ENCODE measurements at places on chromosomes 7 and 10.
A peak's percentile ranks its signal among the peaks of the same experiment; 100 is the strongest.

DNA sequence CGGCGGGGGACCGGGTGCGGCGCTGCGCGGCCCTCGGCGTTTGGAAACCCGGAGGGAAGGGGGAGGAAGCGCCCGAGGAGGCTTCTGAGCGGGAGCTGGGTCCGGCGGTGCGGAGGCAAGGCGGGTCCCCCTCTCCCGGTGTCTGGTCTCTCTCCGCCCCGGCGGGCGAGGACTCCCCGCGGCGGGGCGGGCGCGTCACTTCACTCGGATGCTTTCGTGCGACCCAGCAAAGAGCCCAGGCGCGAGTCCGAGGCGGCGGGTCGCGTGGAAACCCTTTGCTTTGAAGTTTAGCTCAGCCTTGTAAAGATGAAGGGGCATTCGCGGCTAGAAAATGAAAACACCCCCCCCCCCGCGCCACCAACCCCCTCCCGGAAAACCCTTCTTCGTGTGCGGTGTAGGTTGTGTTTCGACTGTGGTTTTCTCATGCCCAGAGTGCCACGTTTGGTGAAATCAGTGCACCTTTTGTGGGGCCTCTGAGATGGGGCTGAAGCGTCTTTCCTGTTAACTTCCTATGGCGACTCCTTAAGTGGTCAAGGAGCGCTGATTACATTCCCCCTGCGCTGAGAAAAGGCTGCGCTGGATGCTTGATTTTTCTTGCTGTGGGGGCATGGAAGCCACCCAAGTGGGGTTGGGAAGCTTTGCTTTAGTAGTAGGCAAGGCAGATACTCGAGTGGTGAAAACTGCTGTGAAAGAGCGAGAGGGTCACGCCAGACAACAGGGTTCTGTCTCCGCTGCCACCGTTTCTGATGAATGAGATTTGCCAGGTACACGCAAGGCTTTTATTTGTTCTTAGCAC lies 876 bp downstream of the GNAI1 start:
- DNase-seq, result peak; percentile 76

GRCh38 chr10:80503584-80504157 lies 34.0 kb upstream of the SH2D4B start:
- no peak for DNase-seq

GRCh38 chr10:56624082-56624481 lies 263.0 kb upstream of the ZWINT start:
- DNase-seq, result no peak

DNA sequence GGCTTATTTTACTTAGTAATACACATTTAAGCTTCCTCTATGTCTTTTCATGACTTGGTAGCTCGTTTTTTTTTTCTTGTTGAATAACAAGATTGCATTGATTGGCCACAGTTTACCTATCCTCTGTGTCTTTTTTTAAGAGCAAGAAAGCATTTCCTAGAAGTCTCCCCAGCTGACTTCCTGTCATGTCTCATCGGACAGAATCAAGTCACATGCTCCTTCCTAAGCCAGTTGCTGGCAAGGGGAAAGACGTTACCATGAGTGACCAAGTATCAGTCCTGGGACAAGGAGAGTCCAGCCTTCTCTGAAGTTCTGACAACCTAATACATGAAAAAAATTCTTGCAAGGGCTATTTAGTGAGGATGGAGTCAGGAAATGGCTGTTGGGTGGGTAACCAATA lies 24.9 kb upstream of the SFRP5 start:
- no peak for DNase-seq

DNA sequence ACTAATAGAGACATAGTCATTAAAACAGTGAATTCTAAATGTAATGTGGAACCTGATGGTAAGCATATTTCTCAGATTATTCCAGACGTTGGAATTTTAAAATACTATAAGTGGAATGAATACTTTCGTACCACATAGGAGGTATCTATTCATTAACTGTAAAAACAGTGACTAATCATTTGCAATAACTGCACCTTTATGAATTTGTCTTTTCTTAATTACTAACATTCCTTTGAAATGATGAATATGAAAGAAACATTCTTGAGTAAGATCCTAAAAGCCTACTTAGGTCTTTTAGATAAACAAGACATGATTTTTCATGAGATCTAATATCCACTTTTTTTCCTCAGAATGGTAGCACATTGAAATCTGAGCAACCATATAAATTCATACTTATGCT lies 549.0 kb upstream of the LRRN3 start:
- DNase-seq, result no peak

DNA sequence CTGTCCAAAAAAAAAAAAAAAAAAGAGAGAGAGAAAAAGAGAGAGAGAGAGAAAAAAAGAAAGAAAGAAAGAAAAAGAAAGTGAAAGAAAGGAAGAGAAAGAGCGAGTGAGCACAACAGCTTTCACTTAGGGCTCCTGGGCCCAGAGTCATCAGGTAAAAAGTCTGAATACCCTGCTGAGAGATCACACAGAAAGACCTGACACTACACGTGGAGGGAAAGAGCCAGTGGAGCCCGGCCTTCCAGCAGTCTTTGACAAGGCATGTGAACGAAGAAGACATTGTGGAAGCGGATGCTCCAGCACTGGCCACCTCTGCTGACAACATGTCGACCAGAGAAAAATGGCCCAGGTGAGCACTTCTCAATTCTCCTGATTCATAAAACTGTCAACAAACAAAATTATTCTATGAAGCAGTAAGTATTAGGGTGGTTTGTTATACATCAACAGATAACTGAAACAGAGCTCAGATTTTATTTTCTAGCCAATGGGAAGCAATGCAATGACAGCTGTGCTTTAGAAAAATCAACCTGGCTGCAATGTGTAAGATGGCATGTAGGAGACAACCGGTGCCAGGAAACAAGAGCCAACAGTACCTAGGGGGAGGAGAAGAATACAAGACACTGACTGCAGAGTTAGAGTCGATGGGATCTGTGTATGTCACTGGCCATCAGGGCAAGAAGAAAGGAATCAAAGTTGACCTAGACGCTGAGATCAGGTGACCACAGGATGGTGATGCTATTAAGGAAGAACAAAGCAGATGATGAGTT lies 4.4 kb downstream of the RNF216 start:
- DNase-seq, result no peak

DNA sequence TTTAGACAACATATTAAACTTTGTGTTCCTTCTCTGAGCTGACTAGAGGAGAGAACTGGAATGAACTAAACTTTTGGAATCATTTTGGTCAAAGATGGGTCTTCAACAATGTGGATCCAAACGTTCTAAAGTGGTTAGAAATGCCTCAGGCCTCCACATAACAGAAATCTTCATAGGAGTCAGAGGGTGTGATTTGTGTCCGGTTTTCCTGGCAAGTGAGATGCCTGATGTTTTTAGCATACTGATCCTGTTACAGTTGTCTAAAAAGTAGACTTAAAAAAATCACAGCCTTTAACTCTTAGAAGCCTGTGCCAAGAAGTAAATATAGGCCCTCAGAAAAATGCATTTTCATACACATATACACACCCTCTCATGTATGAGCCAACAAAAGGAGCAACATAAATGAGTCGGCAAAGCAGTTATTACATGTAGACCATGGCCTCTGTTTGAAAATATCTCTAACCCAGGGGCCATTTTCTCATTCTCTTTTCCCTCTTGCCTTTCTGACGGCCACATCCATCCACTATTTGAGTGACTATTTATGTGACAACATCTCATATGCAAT lies 64.5 kb downstream of the ST7 start:
- DNase-seq, result no peak

DNA sequence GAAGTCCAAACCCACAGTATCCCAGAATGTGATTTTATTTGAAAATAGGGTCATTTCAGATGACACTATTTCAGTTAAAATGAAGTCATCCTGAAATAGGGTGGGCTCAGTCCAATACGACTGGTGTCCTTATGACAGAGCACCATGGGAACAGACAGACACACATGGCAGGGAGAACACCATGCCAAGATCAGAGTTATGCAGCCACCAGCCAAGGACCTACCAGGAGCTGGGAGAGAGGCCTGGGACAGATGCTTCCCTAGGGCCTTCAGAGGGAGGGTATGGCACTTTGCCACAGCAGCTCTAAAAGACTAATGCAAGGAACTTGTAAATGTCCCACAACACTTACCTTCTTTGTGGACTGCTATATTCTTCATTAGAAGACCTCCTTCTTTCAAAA lies 226.5 kb downstream of the NEBL start:
- no peak for DNase-seq

DNA sequence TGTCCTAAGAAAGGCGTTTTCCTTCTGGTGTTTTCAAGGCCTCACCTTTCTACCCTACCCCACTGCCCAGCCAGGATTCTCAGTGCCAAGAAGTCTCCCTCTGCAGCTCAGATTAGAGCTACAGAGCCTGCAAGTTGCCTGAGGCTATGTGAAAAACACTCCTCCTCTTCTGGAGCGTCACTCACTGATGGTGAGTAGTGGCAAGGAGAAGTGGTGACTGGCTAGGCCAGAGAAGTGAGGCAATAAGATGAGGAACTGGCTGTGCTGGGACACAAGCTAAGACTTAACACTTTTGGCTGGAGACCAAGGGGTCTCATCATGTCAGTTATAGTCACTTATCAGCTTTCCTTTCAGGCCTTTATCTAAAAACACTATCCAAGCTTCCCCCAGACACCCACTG lies 86.7 kb upstream of the PRKAR2B start:
- DNase-seq, result no peak

GRCh38 chr7:24601600-24601999 lies 28.3 kb downstream of the PALS2 start:
- no peak for DNase-seq

DNA sequence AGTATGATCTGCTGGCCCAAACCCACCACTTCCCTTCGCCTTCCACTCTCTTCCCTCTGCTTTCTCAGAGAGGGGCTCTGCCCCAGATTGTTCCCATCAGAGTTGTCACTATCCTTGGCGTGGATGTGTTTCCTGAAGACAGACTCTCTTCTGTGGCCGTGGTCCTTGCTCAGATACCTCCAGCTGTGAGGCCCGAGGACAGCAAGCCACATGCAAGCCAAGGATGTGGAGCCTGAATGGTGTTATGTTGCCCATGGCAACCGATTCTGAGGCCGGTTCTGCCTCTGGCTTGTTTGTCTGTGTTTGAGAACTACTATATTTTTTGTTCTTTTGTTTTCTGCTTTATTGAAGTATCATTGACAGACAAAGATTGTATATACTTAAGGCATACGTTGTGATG lies 247.4 kb upstream of the PODXL start:
- peak; percentile 26 for DNase-seq

DNA sequence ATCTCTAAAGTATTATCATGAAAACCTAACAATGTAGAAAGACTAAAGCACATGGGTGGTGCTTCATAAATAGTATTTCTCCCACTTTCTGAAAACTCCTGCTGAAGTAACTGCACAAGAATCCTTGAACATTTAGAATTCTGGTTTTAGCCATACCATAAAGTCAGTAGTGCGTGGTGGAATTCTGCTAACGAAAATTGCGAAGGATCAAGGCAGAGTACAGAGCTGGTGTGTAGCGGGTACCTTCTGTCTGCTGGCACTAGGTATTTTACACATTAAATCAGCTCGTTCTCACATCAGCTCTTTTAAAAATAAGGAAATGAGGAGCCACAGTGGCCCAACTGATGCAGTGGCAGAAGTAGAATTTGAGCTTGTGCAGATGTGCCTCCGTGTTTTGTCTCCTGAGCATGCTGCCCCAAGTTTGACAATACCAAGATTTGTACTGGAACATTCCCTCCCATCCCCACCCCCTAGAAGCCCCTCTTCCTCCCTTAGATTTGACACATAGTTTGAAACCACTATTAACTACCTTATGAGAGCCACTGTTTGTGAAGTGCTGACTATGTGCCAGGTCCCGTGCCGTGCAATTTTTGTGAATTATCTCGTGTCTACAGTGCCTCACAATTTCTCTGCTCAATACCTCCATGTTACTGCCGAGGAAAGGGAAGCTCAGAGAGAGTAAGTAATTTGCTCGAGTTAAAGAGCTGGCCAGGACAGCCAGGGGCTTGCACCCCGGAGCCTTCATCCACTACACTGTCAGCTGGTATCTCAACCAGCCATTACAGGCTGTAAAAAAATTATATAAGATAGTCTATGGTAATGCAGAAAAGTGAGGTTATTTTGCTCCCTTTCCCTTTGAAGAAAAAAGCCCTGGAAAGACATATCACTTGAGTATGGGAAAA lies 66.9 kb downstream of the EGFR start:
- no peak for DNase-seq

DNA sequence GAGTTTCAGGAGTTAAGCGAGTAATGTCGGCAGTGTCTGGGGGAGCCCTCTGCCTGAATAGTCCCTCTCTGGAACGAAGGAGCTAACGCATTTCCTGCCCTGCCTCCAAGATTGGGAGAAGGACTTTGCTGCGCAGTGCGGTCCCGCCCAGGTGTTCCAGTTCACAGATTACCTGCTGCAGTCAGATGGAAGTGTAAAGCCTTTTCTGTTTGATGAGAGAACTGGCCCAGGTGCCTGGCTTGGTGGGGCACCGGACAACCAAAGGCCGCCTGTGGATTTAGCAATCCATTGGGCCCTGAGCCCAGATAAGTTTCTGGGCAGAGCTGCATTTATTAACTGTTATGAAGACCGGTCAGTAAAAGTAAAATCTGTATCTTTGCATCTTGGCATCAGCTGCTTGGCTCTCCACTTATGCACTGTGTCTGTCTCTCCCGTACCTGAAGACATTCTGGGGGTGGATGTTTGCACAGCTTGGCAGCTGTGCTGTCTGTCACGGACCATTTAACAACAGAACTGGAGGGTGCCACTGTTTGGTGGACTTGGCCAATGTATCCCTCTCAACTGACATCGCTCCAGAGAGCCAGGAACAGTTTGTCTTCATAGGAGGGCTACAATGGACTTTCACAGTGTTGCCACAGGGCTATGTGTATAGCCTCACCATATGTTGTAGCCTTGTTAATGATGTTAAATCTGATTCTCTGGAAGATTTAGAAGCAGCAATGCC lies 654.7 kb upstream of the ZWINT start:
- peak; percentile 90 for DNase-seq

- peak; percentile 97 for DNase-seq
Measured at GRCh38 chr7:93203496-93203895, 22.8 kb downstream of the HEPACAM2 start.

DNA sequence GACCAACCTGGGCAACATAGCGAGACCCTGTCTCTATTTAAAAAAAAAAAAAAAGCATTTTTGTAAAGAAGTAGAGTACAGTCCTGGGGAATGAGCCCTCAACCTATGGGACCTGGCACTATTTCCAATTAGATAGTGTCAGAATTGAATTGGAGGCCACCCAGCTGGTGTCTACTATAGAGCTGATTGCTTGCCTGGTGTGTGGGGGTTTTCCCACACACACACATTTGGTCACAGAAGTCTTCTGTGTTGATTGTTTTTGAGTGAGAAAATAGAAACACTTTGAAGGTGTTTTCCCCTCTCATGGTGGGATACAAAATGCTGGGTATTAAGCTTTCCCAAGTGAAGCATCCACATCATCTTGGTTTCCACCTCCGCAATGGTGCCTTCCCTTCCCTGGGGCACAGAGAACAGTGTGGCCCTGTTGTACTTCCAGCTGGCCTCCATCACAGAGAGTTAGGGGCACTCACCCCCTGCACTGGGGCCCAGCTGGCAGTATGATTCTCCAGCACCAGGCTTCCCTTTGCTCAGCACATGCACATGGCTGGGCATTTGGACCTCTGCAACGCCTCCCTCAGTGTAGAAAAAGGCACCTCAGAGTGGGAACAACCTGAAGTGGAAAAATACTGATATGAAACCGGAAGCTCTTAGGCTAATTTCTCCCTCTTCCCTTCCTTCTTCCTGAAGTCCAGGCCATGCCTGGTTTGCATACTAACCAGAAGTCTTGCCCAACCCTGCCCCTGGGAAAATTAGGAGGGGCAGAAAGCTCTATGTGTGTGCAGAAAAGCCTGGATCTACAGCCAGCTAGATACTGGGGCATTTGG lies 10.7 kb upstream of the NFKB2 start:
- no peak for DNase-seq

- DNase-seq, result no peak
Measured at GRCh38 chr7:124720195-124720594, 45.4 kb downstream of the GPR37 start.

Measured in NCI-H1092 treated with DMSO at 0.1 percent for 48 hours (cell line).